Effector memory CD8-positive, alpha-beta T cell (primary cell): ENCODE measurements at places on chromosomes 2 and 18.

DNA sequence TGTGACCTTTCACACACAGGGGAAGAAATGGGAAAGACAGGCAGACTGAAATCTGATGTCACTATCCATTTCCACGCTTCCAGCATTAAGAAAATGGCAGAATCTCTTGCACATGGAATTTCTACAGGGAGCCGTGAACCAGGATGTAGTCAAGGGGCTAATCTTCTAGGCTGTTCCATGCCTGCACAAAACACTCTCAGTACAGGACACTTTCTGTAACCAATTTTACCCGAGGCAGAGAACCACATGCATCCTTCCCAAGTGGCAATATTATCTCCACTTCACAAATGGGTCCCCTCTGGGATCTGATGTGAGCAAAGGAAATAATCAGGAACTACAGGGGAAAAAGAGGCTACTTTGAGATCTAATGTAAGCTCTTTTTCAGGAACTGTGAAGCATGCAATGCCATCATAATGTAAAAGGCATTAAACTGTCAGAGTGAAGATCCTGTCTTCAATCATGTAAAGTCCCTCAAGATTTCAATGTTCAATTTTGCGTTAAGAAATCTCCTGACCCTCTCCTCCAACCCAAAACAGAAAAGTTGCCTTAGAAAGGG, 236.9 kb downstream of the RBM43 start:
- no peak for DNase-seq

DNA sequence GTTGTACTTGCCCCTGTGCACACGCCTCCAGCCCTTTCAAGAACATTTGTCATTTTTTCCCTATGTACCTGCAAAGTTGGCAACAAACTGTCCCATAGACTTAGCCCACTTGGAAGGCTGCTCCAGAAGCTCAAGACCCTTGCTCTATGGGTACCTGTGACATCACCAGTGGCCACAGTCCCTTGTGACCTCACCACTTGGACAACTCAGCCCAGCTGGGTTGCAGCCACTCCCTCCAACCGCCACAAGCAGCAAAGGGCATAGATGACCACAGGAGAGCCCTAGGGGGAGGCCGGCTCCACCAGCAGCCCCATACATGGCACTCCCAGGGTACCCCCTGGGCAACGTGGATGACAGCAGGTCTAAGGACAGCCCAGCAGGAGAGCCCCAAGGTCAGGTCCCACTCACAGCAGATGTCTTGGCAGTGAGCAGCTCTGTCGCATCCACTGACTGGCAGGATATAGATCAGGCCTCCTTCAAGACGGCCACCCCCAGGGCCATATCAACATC, at the start of gene TEX44:
TSS of gene TEX44 (plus strand) at position 229 of the 510 bp plus-strand sequence. CDS start at position 317, 88 bp downstream.
- DNase-seq = no peak

DNA sequence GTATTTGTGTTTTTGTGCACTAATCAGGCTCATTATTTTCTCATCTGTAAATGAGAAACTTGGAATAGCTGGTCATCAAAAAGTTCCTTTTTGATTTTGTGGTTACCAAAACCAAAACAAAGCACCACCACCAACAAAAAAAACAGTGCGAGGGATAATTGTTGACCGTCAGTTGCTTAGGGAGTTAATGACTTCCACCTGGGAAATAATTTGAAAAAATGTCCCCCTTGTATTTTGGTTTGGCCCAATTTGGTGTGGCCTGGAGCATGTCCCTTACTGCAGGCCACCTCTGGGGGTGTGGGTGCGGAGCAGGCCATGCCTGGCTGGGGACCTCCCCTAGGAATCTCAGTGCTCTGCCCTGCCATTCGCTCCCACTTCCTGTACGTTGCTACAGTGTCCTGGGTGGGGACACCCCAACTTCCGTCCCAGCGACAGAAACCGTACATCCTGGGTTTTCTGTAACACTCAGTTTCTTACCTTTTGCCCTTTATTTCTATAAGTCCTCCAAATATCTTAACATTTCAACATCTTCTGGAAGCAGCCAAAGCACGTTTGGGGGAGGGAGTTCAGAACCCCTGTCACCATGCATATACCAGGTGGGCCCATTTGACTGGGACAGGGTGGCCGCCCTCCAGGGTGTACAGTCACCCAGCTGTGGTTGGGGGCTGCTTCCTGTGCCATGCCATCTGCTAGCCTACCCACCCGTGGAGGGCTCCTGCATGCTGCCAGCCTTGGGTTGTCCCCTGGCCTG, 31.3 kb downstream of the NCK2 start:
- peak; percentile 22 for DNase-seq

DNA sequence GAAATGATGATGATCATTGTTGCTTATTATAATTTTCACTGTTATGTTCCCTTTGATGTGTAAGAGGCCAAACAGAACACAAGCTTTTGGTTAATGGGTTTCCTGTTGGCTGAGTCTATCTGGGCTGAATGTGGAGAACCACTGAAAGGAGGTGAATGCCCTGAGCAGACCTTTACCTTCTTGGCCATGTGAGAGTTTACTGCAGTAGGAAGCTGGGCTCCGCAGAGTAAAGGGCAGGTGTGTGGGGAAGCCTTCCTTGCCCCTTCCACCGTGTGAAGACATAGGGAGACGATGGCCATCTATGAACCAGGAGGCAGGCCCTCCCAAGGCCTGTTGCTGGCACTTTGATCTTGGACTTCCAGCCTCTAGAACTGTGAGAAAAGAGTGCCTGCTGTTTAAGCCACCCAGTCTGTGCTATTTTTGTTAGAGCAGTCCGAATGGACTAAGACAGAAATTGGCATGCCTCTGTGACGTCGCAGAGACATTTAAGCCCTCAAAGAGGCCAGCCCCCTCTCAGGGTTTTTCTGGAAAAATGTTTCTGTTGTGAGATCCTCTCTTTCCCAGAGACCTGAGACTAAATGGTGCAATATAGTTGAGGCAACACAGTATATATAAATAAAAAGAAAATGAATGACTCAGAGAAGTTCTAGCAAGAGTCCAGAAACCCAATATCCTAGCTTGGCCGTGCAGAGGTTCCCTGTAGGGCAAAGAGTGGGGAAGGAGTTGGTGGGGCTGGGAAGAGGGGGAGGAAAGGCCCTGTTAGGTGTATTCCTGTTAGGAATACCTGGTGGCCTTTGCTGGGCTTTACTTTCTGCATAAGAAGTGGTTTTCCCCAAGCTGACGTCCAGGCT, 121.9 kb upstream of the LGALSL start:
- no peak for DNase-seq

DNA sequence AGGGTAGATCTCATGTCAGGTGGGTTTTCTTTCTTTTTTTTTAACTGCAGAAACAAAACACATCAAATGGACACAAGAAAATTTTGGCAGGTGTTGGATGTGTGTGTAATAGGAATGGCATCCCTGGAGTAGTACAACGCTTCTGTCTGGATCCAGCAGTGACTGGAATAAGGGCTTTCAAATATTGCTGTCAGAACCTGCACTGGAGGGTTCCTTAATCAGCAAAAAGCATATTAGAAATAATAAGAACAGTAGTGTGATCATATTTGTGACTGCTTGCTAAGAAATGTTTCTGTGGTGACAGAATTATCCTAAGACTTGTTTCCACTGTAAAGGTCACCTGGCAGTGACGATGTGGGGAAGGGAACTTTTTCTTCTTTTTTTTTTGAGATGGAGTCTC, 30.8 kb downstream of the CREG2 start:
- no peak for DNase-seq

DNA sequence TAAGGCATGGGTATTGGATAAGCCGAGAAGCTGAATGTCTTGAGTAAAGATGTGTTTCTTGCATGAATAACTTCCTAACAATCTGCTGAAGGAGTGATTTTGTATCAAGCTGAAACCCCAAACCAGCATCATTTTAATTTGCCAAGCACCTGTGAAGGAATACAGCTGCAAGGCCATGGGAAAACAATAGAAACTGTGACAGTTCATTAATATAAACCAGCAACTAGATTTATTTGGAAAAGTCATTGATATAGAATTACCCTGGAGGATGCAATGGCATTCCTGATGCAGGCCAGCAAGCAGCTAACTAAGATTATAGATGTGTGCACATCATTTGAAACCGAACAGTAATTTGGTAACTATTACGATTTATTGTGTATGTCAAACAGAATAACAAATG, 155.7 kb upstream of the TCF4 start:
- no peak for DNase-seq

DNA sequence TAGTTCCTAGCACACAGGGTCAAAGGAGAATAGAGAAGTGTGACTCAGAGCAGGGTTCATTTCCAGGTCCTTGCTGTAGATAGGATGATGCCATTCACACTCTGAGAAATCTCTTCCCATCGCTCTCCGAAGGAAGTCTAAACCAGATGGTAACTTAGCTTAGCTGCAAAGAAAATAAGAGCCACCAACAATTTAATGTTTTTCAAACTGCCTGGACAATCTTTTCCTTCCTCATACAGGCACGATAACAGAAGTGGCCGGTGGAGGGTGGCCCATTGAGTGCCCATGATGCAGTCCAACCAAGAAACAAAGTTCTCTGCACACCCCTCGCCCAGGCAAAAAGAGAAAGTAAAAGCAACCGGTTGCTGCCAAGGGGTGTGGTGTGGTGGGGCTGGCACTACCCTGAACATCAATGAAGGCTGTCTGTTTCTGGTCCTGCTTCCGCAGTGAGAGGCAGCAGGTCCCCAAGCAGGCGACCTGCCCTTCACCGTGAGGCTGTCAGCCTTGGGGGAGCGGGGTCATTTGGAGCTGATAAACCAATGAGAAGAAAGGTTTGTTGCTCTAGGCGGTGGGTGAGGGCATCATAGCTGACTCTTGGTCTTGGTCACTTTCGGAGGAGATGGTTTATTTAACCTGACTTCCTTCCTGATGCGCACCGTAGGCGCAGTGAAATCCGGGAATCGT, 105.6 kb upstream of the CD302 start:
- DNase-seq = peak; percentile 56

- no peak for DNase-seq
These were observed 571 bp downstream of the EEF1B2 start for GRCh38 chr2:206160125-206160806.

DNA sequence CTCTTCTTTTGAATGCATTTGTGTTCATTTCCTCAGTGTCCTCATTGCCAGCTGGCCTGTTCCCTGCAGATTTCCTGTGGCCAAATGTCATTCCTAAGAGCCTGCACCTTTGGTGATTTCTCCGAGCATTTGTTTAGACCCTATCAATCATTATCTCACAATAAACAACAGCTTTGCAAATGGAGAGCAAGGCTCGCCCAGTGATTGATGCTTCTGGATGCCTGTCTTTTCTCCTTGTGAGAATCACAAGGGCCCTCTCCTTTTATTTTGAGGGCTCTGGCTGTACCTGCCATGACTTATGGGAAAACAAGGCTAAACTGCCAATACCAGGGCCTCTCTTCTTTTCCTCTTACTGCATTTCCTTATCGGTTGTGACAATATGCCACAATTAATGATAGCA, 1454.4 kb upstream of the CELF4 start:
- DNase-seq = no peak

GRCh38 chr18:78689606-78690005, 290.0 kb upstream of the SALL3 start:
- DNase-seq = no peak

DNA sequence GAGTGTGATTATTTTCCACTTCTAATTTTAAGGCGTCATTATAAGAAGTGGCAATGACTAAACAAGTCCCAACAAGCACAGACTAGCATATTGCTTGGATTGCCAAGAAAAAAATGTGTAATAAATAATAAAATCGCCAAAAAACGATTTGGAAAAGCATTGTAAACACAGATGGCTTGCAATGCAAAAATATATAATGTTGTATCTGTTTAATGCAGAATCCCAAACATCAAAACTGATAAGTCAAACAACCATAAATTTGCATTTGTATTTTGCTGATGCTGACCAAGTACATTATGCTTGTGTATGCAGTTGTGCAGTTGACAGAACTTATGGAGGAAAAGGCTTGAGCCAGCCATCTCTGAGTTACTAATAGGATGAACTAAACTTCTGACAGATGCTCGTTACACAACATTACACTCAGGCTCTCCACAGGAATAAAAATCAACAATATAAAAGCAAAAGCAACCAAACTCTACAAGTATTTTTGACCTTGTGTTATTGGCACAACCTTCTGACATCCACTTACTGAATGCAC, 68.1 kb downstream of the DNER start:
- DNase-seq = no peak

GRCh38 chr18:46429649-46430224, 227.3 kb downstream of the LOXHD1 start:
- no peak for DNase-seq

- no peak for DNase-seq
These were observed 182.1 kb upstream of the CCDC68 start for GRCh38 chr18:55141318-55141717.

DNA sequence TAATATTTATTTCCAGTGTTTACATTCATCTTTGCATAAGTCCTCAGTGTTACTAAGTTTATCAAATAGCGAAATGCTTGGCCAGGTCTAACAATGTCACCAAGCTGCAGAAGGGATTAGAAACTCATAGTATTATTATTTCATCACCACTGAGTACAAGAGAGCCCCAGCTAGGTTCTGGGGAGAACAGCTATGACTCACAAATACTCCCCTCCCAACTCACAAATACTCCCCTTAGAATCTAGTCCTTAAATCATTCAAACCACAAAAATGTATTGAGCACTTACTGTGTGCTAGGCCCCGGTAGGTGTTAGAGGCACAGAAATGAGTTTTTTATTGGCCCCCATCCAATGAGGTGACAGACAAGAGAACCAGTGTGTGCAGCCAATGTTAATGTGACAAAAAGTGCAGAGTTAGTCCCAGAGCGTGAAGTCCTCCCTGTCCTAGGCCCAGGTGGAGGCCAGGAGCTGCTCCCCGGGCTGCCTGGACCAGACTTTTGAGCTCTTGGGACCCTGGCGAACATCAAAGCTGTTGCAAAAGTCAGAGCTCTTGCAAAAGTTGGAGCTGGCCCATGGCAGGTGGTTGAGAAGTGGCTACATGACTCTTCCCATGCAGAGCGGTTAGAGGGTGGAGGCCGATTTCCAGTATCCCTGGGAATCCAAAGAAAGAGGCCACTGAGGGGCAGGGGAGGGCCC, 9.8 kb downstream of the STEAP3 start:
- no peak for DNase-seq

DNA sequence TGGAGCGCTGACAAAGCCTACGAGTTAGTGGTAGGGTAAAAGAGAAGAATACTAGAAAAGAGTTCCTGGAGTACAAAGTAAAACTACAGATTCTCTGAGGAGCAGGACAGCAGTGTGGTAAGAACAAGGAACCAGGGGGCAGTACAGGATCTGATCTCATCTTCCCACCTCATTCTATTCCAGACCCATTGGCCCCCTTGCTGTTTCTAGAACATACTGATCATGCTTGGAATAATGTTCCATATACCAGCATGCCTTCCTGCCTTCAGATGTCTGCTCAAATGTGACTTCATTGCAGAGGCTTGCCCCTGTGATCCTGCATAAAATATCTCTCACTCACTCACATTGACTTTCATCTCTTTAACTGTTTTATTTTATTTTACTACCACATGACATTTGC, 19.3 kb downstream of the MSGN1 start:
- DNase-seq = no peak

DNA sequence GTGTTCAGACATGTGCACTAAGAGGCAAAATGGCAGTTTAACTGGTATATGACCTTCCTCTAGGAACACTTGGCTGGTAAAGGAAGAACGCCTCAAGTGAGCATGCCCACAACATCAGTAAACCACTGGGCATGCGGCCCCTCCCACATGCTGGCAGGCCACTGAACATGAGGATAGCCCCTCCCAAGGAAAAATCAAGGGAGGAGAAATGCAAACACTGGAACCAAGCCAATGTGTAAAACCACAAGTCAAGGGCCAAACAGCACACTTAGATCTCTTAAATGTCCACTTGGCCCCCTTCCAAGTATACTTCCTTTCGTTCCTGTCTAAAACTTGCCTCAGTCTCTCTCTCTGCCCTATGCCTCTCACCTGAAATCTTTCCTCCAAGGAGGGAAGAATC, 980.8 kb downstream of the TSN start:
- no peak for DNase-seq
